ENCODE measurements at places on chromosomes 1 and 21. TPM values are rescaled to one million over a fixed set of nuclear protein-coding genes. Genes with fewer than 3 reads are reported as not detected.

- H3K27me3 ChIP-seq: no peaks in the 10 kb centered on the region
- H3K4me1 ChIP-seq: peaks cover 31% of the 10 kb centered on the region
- H3K4me3 ChIP-seq: no peak overlapping the region
- no peak overlapping the region for H3K27ac ChIP-seq
- no peaks in the 10 kb centered on the region for H3K36me3 ChIP-seq
Observed at GRCh38 chr21:15219039-15219438, 154.2 kb upstream of the NRIP1 start.

DNA sequence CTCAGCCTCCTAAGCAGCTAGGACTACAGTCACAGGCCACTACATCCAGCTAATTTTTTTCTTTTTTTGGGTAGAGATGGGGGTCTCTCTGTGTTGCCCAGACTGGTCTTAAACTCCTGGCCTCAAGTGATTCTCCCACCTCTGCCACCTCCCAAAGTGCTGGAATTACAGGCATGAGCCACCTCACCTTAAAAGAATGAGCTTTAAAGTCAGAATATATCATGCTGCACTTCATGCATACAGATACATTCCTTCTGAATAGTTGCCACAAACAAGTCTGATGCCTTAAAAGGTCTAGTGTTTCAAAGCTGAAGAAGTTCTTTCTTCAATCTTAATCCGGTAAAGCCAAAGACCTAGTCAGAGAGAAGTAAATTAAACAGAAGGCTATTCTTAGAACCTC is 23.8 kb upstream of the CPLANE2 start:
- no peak for DNase-seq
- H3K27me3 ChIP-seq: no peaks in the 10 kb centered on the region
- no peak overlapping the region for H3K27ac ChIP-seq
- peaks cover 2% of the 10 kb centered on the region for H3K36me3 ChIP-seq

SEMA4A gene
- total RNA-seq: 3.7 TPM

DNA sequence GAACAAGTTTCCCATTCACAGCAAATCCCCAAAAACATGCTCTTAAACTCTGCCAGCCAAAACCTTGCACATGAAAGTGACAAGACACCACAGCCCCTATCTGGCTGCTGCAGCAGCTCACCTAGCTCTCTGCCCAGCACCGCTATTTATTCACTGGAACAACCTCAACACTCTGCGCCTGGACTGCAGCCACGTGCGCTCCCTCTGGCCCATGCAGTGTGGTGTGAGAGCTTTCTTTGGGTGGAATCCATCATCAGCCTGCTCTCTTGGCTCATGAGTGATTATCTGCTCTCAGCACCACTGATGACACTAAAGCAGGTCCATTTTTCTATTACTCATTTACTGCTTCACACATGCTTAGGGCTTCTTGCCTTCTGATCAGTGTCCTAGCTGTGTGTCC is 11.4 kb downstream of the KCNJ6 start:
- no peak for DNase-seq
- no peak overlapping the region for H3K27ac ChIP-seq
- H3K4me1 ChIP-seq: no peaks in the 10 kb centered on the region
- peaks cover 17% of the 10 kb centered on the region for H3K27me3 ChIP-seq

- H3K4me1 ChIP-seq: no peaks in the 10 kb centered on the region
- H3K4me3 ChIP-seq: no peak overlapping the region
- H3K27ac ChIP-seq: no peak overlapping the region
- H3K27me3 ChIP-seq: no peaks in the 10 kb centered on the region
Observed at GRCh38 chr21:31354604-31355443, 10.8 kb upstream of the TIAM1 start.

DNA sequence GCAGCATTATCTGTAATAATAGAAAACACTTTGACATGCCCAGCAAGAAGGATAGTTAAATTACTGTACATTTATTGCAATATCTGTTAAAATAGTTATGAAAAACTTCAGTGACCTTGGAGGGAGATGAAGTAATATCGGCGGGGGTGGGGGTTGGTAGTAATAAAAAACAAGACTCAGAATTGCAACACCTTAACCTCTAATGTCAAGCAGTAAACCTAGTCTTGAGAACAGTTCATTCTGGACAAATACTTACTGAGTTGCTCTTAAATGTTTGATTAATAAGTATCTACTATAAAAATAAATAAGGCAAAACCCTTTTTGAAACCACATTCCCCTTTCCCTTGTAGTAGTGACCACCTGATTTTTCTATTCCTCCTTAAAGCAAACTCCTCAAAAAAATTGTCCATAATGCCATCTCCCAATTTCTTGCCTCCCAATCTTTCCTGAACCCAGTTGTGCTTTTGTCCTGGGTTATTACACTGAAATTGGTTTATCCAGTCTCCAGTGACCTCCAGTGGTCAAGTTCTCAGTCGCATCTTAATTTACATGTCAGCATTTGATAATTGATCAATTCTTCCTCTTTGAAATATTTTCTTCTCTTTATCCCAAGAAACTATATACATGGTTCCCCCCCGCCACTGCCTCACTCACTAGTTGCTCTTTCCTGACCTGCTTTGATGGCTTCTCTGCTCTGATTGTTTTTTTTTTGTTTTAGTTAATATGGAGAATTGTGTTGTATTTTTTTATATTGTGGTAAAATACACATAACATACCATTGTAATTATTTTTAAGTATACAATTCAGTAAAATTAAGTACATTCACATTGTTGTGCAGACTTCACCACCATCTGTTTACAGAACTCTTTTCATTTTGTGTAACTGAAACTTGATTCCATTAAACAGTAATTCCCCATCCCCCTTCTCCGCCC is 36.8 kb downstream of the RAP1A start:
- no peak overlapping the region for H3K4me3 ChIP-seq
- H3K36me3 ChIP-seq: no peaks in the 10 kb centered on the region
- no peak for DNase-seq
- peaks cover 14% of the 10 kb centered on the region for H3K4me1 ChIP-seq
- H3K27me3 ChIP-seq: no peaks in the 10 kb centered on the region
- no peak overlapping the region for H3K27ac ChIP-seq

DNA sequence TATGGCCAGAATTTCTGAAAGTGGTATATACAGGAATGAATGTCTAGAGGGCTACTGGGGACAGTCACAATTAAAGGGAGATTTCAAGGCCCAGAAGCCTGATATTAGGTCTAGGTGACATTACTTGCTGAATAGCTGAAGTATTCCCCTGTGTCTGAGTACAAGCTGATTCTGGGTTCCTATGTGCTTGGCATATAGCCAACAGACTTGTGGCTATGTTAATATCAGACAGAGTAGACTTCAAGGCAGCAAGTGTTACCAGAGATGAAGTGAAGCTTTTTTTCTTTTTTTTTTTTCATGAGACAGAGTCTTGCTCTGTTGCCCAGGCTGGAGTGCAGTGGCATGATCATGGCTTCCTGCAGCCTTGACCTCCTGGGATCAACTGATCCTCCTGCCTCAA is 8.3 kb downstream of the TTC4 start:
- DNase-seq: no peak
- H3K27me3 ChIP-seq: no peaks in the 10 kb centered on the region
- no peaks in the 10 kb centered on the region for H3K4me1 ChIP-seq
- H3K4me3 ChIP-seq: no peak overlapping the region

- H3K27ac ChIP-seq: no peak overlapping the region
- no peak overlapping the region for H3K4me3 ChIP-seq
- H3K27me3 ChIP-seq: peaks cover 46% of the 10 kb centered on the region
- DNase-seq: no peak
- no peaks in the 10 kb centered on the region for H3K4me1 ChIP-seq
- no peaks in the 10 kb centered on the region for H3K36me3 ChIP-seq
Observed at GRCh38 chr1:62311473-62311943, 7.7 kb downstream of the KANK4 start.

GRCh38 chr21:15029077-15029476 is 35.7 kb downstream of the NRIP1 start:
- no peaks in the 10 kb centered on the region for H3K27me3 ChIP-seq
- H3K4me1 ChIP-seq: peaks cover 28% of the 10 kb centered on the region
- no peak overlapping the region for H3K4me3 ChIP-seq
- peak overlapping the region; percentile 8 for H3K27ac ChIP-seq
- DNase-seq: no peak

DNA sequence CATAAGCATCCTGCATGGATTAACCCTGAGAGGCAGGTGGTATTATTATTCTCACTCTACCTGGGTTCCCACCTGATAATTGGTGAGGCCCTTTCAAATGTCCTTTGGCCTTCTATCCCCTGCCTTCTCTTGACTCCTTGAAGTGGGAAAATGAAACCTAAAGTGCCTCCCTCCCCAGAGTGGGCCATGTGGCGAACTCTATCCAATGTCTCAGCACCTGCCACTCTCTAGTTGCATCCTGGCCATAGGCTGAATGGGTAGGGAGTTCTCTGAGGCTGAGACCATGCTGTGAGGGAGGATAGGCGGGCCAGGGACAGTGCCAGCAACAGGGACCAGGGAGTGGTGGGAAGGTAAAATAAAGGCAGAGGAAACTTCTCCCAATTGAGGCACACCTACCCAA is 35.3 kb downstream of the ELF3 start:
- DNase-seq: no peak
- H3K4me1 ChIP-seq: peaks cover 18% of the 10 kb centered on the region

DNA sequence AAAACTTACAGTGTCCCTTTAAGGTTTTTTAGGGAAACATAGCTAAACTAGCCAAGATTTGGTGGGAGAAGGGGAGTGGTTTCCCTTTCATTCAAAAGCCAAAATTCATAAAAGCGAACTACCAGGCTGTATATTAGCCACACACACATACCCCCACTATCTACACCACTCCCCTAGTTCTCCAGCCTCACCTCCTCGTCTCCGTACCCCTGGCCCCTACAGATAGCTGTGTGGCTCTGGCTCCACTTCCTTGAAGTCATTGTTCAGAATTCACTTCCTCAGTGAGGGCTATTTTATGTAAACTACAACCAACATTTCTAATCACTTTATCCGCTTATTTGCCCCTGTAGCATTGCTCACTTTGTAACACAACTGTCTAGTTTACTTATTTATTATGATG is 5.3 kb upstream of the DPH5 start:
- peaks cover 20% of the 10 kb centered on the region for H3K4me1 ChIP-seq
- H3K36me3 ChIP-seq: peaks cover 4% of the 10 kb centered on the region
- H3K27ac ChIP-seq: no peak overlapping the region
- H3K27me3 ChIP-seq: peaks cover 6% of the 10 kb centered on the region
- DNase-seq: no peak

AMY1C gene
- total RNA-seq: not detected

- no peak overlapping the region for H3K27ac ChIP-seq
- DNase-seq: no peak
- H3K4me3 ChIP-seq: no peak overlapping the region
- no peaks in the 10 kb centered on the region for H3K36me3 ChIP-seq
- peaks cover 16% of the 10 kb centered on the region for H3K27me3 ChIP-seq
Observed at GRCh38 chr1:221230605-221231004, 351.4 kb downstream of the HLX start.

- peaks cover 48% of the 10 kb centered on the region for H3K36me3 ChIP-seq
- H3K4me3 ChIP-seq: no peak overlapping the region
- no peak overlapping the region for H3K27ac ChIP-seq
- no peaks in the 10 kb centered on the region for H3K27me3 ChIP-seq
Observed at GRCh38 chr1:96808191-96808590, 86.6 kb downstream of the PTBP2 start.

DNA sequence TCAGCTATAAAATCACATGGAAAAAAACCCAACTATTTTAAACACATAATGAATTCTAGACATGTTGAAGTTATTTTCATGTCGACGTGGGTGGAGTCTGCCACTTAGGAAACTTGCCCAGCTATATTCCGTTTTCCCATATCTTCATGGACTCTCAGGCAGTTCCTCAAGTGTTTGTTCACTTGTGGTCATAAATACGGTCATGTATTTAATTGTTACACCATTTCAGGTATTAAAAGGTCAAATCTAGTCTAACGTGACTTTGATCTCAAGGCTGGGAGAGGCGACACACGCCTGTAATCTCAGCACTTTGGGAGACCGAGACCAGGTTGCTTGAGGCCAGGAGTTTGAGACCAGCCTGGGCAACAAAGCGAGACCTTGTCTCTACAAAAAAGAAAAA is 346.9 kb downstream of the PBX1 start:
- peaks cover 9% of the 10 kb centered on the region for H3K27me3 ChIP-seq
- no peak overlapping the region for H3K27ac ChIP-seq
- H3K4me3 ChIP-seq: no peak overlapping the region
- no peak for DNase-seq
- H3K36me3 ChIP-seq: no peaks in the 10 kb centered on the region

GJA8 gene
- not detected for total RNA-seq

- DNase-seq: no peak
- H3K27me3 ChIP-seq: no peaks in the 10 kb centered on the region
- no peak overlapping the region for H3K4me3 ChIP-seq
- H3K36me3 ChIP-seq: no peaks in the 10 kb centered on the region
- H3K27ac ChIP-seq: peak overlapping the region; percentile 84
- H3K4me1 ChIP-seq: peaks cover 61% of the 10 kb centered on the region
Observed at GRCh38 chr1:29471487-29472313, 235.4 kb downstream of the PTPRU start.

GRCh38 chr1:90580176-90580575 is 136.9 kb downstream of the BARHL2 start:
- H3K4me1 ChIP-seq: no peaks in the 10 kb centered on the region
- DNase-seq: no peak
- no peaks in the 10 kb centered on the region for H3K36me3 ChIP-seq

GRCh38 chr21:39913706-39914305 is 46.6 kb downstream of the PCP4 start:
- H3K27me3 ChIP-seq: peaks cover 3% of the 10 kb centered on the region
- H3K4me1 ChIP-seq: peaks cover 7% of the 10 kb centered on the region
- no peak overlapping the region for H3K4me3 ChIP-seq

- no peak for DNase-seq
- H3K27me3 ChIP-seq: no peaks in the 10 kb centered on the region
- H3K36me3 ChIP-seq: peaks cover 4% of the 10 kb centered on the region
- peaks cover 7% of the 10 kb centered on the region for H3K4me1 ChIP-seq
- no peak overlapping the region for H3K27ac ChIP-seq
Observed at GRCh38 chr1:57250021-57250420, 173.8 kb downstream of the DAB1 start.

DNA sequence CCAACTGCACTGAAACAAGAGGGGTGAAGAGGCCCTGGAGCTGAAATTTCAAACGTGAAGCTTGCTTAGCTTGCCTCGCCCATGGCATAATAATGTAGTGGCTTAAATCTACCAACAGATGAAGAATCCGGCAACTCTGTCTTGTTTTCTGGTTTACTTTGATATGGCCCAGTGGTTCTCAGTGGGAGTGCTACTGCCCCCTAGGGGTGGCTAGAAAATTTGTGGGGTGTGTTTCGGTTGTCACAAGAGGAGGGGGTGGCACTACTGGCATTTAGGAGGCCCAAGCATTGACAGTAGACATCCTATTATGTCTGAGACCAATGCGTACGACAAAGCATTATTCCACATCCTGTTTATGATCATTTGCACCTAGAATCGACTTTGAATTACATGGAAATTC is 51.9 kb upstream of the C8B start:
- DNase-seq: no peak
- H3K27me3 ChIP-seq: no peaks in the 10 kb centered on the region
- H3K4me3 ChIP-seq: no peak overlapping the region
- H3K36me3 ChIP-seq: no peaks in the 10 kb centered on the region
- no peak overlapping the region for H3K27ac ChIP-seq

Data from progenitor cell of endocrine pancreas (in vitro differentiated cells).